ENCODE measurements at places on chromosomes 5 and 9.

GRCh38 chr9:33114746-33115145 is 38.3 kb upstream of the SMU1 start:
- no peak for DNase-seq

- DNase-seq = peak; percentile 51
Observed at GRCh38 chr5:54753034-54753433, 232.4 kb downstream of the ESM1 start.

DNA sequence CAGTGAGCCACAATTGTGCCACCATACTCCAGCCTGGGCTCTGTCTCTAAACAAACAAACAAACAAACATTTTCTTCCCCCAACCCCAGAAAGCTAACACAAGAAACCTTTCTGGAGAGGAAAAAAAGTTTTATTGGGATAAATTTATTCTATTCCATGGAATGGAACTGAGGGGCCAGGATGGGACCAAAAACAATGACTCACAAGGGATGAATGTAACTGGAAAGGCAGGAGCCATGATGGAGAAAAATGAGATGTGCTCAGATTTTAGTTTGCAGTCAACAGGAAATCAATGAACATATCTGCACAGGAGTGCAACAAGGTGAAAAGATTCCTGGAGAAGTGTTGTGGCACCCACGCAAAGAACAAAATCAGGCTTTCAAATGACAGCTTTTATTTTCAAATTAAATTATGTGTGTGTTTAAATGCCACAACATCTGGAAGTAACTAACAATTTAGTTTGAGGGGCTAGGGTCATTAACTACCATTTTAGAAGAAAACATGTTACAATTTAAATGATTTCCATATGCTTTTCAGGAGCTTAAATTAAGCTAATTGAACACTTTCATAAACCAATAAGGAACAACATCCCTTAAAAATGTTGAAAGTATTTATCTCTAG is 208.6 kb downstream of the TSSK1B start:
- DNase-seq = no peak

- no peak for DNase-seq
Observed at GRCh38 chr5:179974246-179974945, 66.7 kb upstream of the TBC1D9B start.

- no peak for DNase-seq
Observed at GRCh38 chr9:35436933-35437332, 53.0 kb upstream of the RUSC2 start.

DNA sequence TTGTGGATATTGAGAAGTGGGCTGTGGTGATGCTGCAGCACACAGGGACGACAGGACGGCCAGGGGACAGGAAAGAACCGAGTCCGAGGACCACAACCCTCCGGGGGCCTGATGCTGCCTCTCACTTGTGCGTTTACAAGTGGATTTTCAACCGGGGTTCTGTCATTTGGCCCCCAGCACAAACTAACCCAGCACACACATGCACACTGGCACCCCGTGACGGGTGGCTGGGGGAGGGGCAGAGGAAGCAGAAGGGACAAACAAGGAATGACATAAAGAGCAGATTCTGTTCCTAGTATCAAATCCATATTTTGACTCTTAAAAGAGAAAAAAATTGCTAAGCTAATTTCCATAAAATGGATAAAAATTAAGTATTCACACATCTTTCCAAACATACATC is 18.3 kb upstream of the ZFYVE16 start:
- no peak for DNase-seq

- DNase-seq = no peak
Observed at GRCh38 chr5:147390654-147391225, 119.1 kb downstream of the DPYSL3 start.

DNA sequence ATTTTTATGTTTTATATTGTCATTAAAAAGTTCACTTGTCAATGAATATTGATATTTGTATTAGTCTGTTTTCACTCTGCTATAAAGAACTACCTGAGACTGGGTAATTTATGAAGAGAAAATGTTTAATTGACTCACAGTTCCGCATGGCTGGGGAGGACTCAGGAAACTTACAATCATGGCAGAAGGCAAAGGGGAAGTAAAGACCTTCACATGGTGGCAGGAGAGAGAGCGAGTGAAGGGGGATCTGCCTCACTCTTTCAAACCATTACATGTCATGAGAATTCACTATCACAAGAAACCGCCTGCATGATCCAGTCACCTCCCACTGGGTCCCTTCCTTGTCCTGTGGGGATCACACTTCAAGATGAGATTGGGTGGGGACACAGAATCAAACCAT is 27.4 kb downstream of the SRD5A1 start:
- DNase-seq = no peak

GRCh38 chr5:76104027-76104426 is 20.8 kb downstream of the SV2C start:
- no peak for DNase-seq

DNA sequence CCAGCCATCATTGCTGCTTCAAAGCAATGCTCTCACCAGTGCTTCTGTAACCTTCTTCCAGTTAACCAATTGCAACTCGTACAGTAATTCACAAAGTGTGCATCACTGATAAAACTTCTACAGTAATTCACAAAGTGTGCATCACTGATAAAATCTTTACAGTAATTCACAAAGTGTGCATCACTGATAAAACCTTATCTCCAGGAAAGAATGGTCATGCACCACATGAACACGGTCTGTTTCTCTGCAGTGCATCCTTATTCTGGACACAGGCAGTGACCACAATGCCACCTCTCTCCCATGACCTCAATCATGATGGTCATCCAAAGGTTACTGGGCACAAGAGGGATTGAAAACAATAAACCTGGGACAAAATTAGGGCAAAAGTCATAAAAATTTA is 153.6 kb downstream of the TSSK1B start:
- DNase-seq = no peak

DNA sequence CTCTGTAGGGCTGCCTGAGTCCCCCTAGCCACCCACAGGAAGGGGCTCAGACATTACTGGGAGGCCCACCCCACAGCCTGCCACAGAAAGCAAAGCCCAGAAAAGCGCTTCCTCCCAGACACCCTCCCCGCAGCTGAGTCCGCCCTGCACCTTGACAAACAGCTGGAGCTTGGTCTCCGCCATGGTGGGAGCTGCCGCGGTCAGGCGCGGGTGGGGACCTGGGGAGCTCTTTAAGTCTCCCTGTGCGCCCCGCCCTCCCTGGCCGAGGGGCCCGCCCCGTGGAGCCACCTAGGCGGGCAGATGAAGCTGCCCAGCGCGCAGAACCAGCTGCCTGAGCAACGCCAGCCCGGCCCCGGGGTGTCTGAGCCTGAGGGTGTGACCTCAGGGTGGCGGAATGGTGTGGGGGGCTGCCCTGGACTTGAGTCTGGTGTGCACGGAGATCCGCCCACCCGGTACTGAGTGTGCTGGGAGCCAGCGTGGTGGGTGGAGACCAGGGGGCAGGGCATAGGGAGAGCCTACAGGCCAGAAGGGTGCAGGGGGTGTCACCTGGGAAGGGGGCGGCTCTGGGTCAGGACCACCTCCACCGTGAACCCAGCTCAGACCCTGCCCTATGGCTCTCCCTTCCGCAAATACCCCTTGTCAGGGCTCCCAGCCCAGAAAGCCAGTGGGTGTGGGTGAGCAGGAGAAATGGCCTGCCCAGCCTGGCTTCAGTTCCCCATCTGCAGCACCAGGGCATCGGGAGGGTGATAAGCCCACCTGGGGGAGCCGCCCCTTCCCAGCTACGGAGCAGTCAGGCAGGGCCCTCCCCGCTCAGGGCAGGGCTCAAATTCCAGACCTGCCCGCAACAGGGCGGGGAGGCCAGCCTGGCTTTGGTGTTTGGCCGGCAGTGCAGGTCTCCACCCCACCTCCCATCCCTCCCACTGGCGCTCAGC is at the start of gene CLIC3:
CLIC3 (minus strand) TSS at position 208 of the 932 bp plus-strand sequence; CDS start at position 183, 25 bp downstream.
- peak; percentile 20 for DNase-seq

DNA sequence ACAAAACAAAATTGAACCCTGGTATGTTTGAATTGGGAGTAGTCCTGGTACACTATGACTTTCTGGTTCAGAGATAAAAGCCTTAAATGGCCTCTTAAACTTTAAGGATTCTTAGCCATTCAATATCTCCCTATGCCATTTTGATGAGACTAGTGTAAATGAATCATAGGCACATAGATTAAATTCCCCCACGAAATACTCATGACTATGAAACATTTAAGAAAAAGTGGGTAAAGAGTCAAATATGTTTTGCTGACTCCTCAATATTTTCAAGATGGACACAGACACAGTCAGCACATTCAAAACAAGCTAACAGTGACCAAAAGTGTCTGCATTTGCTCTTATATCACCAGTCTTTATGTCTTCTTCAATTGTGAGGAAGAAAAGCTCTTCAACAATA is 278.3 kb downstream of the PDE4D start:
- DNase-seq = no peak

DNA sequence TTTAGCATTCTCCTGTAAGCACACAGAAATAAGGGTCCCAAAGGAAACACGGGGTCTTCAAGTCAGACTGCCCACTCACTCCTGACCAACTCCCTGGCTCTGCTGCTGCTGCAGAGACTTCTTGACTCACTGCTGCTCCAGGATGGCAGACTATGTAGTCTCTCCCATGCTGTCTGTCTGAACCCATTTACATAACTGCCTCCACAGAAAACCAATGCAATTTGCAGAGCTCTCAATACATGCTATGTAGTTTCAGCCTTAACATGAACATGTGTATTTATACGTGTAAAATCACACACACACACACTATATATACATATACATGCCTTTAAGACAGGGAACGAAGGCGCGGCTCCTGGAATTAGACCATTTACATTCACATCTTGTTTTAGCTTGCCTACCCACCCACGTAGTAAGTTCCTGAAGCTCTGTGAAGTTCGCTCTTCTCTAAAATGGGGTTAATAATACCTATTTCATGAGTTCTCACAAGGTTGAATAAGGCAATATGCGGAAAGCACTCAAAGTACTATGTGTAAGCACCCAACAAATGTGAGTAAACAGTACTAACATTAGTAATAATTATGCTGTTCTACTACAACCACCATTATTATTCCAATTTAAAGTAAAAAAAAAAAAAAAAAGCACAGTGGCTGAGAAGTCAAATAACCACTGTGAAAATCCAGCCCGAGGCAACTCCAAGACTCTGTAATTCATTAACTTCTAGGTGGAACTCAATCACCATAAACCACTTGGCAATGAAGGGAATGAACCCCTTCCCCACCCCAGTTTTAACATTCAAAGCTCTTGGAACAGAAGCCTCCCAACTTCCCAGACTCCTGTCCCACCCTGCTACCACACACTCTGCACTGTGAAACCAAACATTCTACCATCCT is 31.8 kb downstream of the PRELID2 start:
- no peak for DNase-seq

DNA sequence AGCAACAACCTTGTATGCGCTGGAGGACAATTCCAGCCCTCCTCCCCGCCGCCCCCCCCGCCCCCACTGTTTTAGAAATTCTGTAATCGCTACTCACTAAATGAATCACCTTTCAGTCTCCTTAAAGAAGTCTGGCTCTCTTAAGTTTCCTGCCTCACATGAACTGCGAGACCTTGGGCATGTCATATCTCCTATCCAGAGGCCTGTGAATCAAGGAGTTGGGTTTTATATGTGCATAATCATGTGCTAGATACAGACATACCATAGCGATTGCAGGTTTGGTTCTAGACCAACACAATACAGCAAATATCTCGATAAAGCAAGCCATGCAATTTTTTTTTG is 337 bp upstream of the DMAC1 start:
- no peak for DNase-seq

GRCh38 chr5:16899171-16899570 is 36.9 kb downstream of the MYO10 start:
- no peak for DNase-seq

DNA sequence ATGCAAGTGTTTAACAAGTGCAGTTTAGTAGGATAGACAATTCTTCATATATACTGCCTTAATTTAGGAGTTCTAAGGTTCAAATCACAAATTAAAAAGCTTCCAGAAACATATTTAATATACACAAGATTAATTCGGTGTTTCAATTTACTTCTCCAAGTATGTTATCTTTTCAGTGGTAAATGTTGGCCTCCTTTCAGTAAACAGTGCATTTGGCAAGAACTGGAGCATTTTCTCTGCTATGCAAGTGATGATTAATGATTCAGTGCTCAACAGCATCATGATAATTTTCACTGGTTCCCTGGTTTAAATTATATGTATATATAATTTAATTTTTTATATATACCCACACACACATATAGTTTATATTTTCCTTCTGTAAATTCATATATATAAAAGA is 541.7 kb downstream of the EFNA5 start:
- DNase-seq = no peak

GRCh38 chr9:137230705-137231371 is at the start of gene SLC34A3:
SLC34A3 (plus strand) TSS chr9:137230901; CDS start chr9:137231703, 802 bp downstream.
- DNase-seq = no peak

GRCh38 chr9:137434498-137435380 is 6.4 kb downstream of the ENTPD8 start:
- DNase-seq = no peak

Data from activated CD4-positive, alpha-beta T cell treated with anti-CD3 and anti-CD28 coated beads, Interleukin-2, amount 50 U/mL, for 16 hours (primary cell).